Bronchus fibroblast of lung (primary cell): ENCODE measurements at places on chromosomes 5 and 9. TPM values are rescaled to one million over a fixed set of nuclear protein-coding genes. Genes with fewer than 3 reads are reported as not detected.

The PCDHGA11 gene
- 10.9 and 11.6 TPM in 2 replicates for total RNA-seq

The SPINK6 gene
- not detected in 2 replicates for total RNA-seq

The MARCHF3 gene
- 3.0 and 4.2 TPM in 2 replicates for total RNA-seq

The IFNA4 gene
- not detected in 2 replicates for total RNA-seq

The B4GALT1 gene
- total RNA-seq, result 37.2 and 38.2 TPM in 2 replicates

The ABCA1 gene
- 1.5 and 1.8 TPM in 2 replicates for total RNA-seq

The LMBRD2 gene
- total RNA-seq, result 3.6 and 4.5 TPM in 2 replicates

The FER gene
- total RNA-seq, result 5.2 and 5.5 TPM in 2 replicates

The TRIM23 gene
- 6.7 and 9.8 TPM in 2 replicates for total RNA-seq

The SVEP1 gene
- total RNA-seq, result 5.5 and 6.2 TPM in 2 replicates

The ITK gene
- not detected in 2 replicates for total RNA-seq

The PAEP gene
- total RNA-seq, result not detected in 2 replicates

The IL4 gene
- total RNA-seq, result not detected in 2 replicates

The GABRA6 gene
- not detected in 2 replicates for total RNA-seq

The CAMK2A gene
- 0.45 TPM in 1 of 2 replicates, not detected in the other for total RNA-seq

The TUSC1 gene
- 10.7 and 15.1 TPM in 2 replicates for total RNA-seq

The CORO2A gene
- 1.5 and 2.1 TPM in 2 replicates for total RNA-seq

The RNF20 gene
- total RNA-seq, result 18.3 and 19.2 TPM in 2 replicates

The AK3 gene
- 38.8 and 44.2 TPM in 2 replicates for total RNA-seq

The SLC34A1 gene
- not detected in 2 replicates for total RNA-seq
